ENCODE measurements at places on chromosomes 5 and 9.

GRCh38 chr5:90844931-90845330, 286.3 kb downstream of the ADGRV1 start:
- no peak for DNase-seq

- no peak for DNase-seq
Measured at GRCh38 chr5:89823046-89823445, 586.5 kb downstream of the CETN3 start.

DNA sequence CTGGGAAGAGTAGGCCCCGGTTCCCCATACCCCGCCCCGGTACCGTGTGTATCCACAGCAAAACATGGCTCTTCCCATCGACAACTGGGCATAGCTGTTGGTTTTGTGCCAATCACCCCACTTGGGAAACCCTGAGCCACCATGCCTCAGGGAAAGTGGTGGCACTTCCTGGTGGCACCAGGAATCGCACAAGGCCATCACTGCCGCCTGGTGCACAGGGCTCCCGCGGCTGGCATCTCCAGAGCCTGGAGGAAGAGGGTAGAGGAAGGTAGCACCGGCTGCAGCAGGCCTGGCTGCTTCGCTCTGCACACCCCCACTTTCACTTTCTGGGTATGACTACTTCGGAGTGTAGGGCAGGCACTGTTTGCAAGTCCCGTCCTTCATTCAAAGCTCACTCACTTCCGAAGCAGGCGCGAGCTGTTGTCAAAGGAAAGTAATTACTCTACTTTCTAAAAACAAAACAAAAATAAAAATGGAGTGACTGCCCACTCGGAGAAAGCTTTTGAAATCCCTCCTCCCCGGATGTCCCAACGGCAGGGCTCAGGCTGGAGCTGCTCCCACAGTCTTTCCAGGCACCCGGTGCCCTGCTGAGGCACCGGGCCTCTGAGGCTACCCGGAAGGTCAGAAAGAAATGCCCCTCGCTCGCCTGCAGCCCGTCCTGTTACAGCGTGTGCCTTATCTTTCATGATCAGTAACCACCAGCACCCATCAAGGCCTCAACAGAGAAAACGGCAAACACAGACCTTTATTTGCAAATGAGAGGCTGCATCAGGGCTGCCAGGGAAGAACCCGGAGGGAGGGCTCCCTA, 2.0 kb downstream of the BRD3 start:
- DNase-seq, result peak; percentile 84

DNA sequence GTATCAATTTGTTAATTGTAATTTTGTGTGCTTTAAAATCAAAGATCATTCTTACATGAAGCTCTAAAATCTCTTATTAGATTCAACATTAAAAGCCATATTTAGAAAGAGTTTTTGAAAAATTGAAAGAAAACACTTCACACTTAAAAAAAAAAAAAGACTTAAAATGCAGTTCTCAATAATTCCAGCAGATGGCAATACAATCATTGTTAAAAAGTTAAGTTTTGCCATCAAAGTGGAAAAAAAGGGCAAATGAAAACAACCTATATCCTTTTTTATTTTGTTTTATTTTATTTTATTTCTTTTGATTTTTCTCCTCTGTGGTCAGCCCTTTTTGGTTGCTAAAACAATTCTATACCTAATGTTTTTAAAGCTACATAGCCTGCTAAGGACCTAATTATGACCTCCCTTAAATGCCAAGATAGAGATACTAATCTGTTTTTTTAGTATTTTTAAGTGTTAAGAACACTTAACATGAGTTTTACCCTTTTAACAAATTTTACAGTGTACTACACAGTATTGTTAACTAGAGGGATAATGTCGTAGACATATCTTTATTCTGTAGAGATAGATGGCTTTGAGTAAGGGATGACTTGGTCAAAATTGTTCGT, 154.2 kb upstream of the DAB2 start:
- DNase-seq, result no peak

DNA sequence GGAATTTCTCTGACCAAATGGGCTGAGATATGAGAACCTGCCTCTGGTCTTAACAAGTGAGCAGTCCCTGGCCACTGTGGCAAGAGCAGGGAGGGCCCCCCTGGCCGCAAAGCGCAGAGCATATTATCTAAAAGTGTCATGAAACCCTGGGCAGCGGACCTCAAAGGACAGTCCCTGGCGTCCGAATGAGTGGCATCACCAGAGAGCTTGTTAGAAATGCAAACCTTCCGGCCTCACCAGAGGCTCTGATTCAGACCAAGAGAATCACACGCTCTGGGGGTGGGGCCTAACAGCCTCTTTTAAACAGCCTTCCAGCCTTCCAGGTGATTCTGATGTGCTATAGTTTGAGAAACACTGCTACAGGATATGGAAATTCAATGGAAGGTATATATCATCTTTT, 10.9 kb downstream of the PTPN3 start:
- no peak for DNase-seq
